NB4 (cell line): ENCODE measurements at places on chromosomes 7 and 10.

DNA sequence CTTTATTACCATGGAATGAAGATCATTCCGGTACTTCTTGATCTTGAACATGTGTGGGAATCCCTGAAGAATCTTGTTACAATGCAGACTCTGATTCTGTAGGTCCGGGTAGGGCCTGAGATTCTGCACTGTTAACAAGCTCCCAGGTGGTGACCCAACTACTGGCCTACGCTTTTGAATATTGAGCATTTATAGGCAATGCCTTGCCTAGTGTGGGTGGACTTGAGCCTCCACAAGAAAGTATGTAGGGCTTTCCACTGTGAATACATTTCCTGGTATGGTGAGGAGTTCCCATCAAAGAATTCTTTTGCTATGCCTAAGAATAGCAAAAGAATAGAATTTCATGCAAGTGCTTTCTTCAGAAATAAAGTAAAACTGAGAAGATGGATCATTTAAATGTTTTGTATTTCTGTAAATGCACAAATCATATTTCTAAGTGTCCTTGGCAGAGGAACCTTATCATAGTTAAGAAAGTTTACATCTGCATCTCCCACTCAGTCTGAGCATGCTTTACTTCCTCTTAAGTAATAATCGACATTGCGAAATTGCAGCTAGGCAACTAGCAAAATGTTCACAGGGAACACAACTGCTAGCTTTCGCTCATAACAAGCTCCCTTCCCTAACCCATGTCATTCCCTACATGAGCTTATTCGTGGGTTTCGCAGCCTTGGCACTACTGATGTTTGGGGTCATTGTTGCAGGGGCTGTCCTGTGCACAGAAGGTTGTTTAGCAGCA lies 71.4 kb downstream of the AHR start:
- peak; percentile 98 for DNase-seq

DNA sequence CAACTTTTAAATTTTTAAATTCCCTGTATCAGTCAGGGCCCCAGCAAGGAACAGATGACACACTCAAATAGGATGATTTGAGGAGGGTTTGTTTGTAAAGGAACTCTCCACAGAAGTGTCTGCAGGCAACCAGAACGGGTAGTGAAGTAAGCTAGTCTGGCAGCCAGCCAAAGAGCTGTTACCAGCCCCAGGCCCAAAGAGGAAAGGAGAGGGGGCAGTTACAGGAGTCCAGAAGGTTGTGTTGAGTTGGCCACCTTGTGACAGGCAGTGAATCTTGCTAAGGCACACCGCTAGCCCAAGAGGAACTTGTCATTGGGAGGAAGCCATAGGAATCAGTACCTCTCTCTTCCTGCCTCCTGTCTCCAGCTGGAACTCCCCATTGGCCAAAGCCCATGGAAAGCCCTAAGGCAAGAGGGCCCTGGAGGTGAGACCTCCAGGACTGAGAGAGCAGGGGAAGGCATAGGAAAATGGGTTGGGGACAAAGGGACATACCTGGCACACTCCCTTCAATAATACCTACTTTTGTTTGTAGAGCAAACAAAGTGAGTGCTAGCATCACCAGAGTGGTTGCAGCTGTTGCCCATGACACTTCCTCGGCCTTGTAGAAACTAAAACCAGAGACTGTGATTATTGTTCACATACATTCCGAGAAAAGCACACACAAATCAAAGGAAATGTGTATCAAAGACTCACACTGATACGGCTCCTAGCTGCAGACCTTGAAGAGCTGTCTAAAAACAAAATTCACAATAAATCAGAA lies 25.4 kb upstream of the GATAD1 start:
- peak; percentile 41 for DNase-seq

DNA sequence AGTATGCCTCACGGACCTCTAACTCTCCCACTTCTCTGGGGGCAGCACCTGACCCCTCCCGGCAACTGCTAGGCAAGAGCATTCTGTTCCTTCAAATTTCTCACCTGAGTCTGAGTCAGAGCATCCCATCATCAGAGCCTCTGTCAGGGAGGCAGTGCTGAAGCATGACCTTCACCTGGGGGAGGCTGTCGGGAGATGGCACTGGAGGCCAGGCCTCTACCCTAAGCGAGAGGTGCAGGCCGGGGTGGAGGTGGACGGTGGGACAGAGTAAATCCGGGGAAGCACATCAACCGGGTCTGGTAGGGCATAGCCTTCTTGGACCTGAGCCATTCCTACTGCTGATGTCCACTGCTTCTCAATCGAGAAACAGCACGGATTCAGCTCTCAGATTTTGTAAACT lies 90.4 kb downstream of the SPAG6 start:
- no peak for DNase-seq

GRCh38 chr10:47415520-47416304 lies 31.6 kb upstream of the ZNF488 start:
- DNase-seq, result no peak

- DNase-seq, result peak; percentile 47
Observed at GRCh38 chr7:140176122-140176701, 571 bp downstream of the KDM7A start.

DNA sequence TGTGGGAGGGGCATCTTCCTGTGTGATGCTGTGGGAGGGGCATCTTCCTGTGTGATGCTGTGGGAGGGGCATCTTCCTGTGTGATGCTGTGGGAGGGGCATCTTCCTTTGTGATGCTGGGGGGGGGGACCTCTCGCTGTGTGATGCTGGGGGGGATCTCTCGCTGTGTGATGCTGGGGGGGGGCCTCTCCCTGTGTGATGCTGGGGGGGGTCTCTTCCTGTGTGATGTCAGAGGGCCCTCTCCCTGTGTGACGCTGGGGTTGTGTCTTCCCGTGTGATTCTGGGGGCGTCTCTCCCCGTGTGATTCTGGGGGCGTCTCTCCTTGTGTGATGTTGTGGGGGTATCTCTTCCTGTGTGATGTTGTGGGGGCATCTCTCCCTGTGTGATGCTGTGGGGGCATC lies 27.9 kb upstream of the DPYSL4 start:
- peak; percentile 41 for DNase-seq

DNA sequence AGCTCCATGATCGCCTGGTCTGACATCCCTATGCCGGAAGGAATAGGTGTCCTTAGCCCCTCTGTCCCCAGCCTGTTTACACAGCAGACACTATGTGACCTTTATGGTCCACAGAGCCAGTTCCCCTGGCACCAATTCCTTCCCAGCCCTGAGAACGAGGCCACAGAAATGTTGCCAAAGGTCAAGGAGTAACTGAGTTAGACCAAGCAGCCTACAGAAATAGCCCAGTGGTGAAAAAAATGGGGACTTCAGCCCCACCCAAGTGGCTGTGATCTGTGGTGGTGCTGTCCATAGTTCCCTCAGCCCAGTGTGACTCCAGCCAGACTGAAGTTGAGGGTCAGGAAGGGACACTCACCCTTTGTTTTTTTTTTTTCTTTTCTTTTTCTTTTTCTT lies 2.5 kb downstream of the PGAM2 start:
- DNase-seq, result no peak

- no peak for DNase-seq
Observed at GRCh38 chr7:13166801-13167200, 479.4 kb downstream of the ARL4A start.

- no peak for DNase-seq
Observed at GRCh38 chr7:100008525-100008924, 6.9 kb upstream of the ZKSCAN1 start.

DNA sequence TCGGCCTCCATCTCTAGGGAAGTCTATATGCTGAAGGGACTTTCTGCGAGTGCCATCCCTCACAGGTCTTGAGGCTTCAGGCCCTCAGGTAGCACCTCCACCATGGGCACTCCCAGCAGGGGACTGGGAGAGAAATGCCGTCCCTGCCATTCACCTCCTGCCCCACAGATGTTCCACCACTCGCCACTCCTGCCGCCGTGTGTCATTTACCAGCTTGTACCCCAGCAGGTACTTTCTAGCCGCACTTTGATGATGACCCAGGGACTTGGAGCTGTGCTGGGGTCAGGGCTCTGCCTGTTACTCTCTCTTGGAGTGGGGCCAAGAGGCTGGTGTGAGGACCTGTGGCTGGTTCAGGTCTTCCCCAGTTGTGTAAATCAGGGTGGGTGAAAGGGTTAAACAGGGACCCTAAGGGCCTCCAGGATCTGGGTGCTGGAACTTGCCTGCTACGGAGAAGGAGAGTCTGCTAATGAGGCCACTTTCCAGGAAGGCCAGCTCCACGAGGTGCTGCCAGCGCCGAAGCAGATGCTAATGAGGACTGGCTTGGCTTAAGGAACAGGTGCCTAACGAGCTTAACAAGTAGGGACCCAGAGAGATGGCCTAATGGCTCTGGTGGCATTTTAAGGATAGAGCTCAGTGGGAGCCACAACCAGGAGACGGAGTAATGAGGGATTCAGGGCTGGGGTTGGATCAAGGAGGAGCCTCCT lies 32.4 kb downstream of the CRHR2 start:
- DNase-seq, result no peak

- DNase-seq, result no peak
Observed at GRCh38 chr10:98016772-98017475, 13.5 kb downstream of the CRTAC1 start.

GRCh38 chr10:74174521-74174920 lies 23.5 kb downstream of the ADK start:
- DNase-seq, result peak; percentile 29

DNA sequence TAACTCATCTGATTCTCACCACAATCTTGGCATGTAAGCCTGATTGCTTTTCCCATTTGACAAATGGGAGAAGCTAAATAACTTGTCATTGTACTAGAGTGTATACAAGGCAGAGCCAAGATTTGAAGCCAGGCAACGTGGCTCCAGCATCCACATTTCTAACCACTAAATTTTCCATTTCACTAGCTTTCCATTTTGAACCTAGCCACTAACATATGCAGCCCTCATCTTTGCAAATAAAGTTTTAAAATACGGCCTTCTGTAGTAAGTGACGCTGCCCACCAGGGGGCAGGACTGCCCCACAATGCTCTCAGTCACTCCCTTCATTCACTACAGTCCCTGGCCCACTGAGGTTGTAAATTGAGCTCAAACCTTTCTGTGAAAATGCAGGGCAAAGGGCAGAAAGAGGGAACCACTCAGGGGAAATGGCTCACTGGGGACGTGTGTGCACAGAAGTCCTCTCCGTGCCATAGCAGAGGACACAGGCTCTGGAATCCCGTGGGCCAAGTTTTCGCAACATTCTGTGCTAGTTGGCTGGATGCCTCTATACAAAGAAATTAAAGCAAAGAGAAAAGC lies 315.7 kb downstream of the TNS3 start:
- peak; percentile 88 for DNase-seq

DNA sequence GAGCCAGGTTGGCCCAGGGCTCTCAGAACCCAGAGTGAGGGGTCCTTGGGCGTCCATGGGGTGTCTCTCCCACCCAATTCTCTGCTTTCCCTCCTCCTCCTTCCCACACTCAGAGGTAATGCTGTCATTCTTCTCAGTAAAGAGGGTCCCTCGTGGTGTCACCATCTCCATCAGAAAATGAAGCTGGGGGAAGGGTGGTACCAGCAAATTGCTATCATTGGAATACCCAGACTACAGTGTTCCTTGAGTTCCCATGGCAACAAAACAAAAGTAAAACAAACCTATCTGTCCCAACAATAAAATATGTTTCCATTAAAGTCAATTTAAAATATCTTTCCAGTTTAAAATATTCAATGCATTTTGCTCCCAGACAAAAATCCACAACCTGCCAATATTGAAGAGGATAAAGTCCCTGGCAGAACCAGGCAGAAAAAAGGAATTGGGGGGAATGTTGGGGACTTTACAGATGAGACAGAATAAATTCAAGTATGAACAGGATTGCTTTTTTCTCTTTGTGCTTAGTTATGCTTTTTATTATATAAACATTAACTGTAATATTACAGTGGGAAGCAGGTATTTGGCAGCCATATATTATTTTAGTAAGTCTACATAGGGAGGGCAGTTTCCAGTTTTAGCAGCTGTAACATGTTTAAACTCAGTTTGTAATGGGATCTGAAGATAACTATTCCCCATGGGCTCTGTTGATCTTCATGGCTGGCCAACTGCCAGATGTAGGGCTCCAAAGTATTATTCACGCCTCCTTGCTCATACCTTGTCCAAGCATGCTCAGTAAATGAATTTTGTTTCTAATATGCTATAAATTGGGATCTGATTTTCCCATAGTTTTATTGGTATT lies 182.1 kb downstream of the ARID5B start:
- no peak for DNase-seq

DNA sequence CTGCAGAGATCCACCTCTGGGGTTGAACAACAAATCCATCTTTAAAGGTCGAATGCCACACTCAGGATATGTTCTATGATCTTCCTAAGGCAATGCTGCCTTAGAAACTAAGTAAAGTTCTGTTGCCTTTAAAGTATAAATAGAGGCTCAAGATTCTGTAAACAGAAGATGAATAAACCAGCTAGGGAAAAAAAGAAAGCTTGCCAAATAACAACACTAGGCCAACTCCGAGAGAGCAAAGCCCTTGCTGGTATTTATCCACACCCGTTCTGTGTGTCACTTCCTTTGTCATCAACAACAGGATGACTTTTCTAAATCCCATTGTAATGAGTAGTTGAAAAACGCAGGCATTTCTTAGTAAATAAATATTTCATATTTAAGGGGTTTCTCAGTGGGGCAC lies 330.0 kb upstream of the GLI3 start:
- no peak for DNase-seq

- DNase-seq, result peak; percentile 48
Observed at GRCh38 chr7:143248761-143249354, 14.4 kb upstream of the GSTK1 start.

DNA sequence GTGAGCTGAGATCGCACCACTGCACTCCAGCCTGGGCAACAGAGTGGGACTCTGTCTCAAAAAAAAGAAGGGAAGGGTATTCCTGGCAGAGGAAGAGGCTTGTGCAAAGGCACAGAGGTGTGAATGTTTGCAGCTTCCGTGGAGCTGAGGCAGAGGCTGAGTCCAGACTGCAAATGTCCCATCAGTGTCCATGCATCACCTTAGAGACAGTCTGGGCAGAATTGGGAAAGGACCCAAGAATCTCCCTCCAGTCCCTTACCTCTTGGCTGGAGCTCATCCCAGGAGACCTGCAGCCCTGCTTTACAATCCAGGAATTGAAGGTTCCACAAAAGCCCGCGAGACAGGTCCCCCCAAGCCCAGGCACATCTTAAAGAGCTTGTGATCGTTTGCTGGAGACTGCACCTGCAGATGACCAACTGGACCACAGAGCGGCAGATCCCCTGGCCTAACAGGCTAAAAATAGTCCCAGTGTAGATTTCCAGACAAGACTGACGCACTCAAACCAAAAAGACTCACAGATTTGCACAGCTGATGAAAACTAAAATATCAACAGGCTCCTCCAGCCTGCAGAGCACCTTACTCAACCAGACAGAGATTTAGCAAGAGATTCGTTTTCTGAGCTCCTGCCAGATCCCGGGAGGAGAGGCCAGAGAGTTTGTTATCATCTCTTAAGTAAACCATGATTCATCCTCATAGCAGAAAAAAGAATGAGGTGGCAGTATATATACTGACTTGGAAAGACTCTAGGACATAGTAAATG lies 22.9 kb upstream of the NANOS1 start:
- no peak for DNase-seq

DNA sequence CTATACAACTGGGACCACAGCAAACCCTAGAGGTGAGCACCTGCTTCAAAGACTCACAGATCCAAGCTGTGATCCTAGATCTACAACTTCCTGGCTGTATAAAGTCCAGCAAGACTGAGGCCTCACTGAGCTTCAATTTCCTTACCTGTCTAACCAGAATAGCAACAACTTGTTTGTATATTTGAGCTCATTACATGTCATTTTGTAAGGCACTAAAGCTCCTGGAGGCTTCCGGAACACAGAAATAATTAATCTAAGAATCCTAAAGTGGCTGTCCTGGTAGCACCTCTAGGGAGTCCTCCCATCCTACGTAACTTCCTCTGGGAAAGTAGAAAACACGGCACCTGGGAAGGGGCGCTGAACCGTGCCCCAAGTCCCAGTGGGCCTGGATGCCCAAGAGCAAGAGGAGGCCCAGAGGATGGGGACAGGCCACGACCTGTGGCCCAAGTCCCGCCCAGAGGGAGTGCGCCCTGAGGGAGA lies 39.4 kb downstream of the HK1 start:
- no peak for DNase-seq
